ENCODE measurements at places on chromosomes 12 and 14.
A peak's percentile ranks its signal among the peaks of the same experiment; 100 is the strongest.

DNA sequence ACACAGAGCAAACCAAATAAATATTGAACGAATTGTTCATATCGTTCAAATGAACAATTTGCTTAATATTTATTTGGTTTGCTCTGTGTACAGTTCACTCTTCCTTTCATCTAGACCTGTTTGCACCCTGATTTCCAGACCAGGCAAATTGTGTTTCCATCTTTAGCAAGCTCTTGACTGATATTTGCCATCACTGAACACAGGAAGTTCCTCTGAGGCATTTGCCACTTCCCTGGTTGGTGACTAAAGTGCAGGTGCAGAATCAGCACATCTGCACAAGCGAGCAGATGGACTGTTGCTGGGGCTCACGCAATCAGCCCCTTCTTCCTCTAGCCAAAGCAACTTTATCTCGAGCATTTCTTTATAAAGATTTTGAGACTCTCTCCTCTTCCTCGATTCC lies 112.9 kb downstream of the DAAM1 start:
- DNase-seq, result no peak

DNA sequence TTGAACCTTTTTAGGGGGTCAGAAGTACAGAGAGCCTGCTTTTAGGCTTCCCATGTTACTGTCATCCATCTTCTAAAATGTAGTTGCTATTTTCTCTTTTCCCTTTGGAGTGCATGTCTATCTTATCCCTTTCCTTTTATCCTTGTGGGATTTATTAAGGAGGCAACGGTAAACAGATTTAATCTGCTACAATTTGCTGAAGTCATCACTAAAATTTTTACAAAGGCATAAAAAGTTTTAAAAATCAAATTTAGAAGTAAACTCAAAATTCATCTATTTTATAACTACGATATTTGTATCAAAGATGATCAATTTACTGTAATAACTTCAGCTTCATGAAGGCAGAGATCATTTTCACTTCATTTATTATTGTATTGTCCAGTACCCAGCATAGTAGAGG lies 118.7 kb downstream of the RPS6KA5 start:
- no peak for DNase-seq

DNA sequence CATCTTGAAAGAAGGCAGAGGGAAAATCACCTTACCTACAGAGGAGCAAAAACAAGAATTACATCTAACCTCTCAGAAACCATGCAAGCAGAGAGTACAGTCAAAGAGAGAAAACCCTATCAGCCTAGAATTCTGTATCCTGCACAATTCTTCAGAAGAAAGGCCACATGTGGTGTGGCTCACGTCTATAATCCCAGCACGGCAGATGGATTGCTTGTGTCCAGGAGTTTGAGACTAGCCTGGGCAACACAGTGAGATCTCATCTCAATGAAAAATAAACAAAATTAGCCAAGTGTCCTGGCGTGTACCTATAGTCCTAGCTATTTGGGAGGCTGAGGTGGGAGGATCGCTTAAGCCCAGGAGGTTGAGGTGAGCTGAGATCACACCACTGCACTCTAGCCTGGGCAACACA lies 48.2 kb downstream of the ATF7 start:
- no peak for DNase-seq

DNA sequence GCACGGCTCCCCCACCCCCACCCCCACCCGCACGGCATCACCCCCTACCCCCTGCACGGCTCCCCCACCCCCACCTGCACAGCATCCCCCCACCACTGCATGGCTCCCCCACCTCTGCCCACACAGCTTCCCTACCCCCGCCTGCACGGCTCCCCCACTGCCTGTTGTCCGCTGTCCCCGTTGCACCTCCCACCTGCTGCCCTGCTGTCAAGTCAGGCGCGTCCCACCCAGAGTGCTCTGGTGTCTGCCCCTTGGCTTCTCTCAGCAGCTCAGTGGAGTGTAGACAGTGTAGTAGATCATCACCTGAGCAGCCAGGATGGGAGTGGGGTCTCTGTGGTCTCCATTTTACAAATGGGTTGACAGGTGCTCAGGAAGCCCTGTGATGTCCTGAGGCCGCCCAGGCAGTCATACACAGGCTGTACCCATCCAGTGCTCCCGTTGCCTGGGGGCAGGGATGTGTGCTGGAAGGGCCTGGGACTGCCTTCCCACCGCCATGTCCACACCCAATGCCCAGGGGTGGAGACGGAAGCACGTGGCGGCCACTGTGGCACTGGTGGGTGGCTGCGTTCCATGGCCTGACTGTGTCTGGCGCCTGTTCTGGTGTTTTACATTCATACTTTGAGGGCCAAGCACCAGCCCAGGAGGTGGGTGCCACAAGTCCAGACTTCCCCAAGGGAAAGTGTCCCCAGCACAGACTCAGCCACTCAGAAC lies 32.5 kb downstream of the PACS2 start:
- DNase-seq, result no peak

GRCh38 chr14:87952307-87953094 lies 40.5 kb downstream of the GALC start:
- no peak for DNase-seq

GRCh38 chr12:49983892-49984291 lies 11.1 kb downstream of the AQP6 start:
- no peak for DNase-seq

GRCh38 chr14:88303041-88303440 lies 20.0 kb downstream of the KCNK10 start:
- no peak for DNase-seq

- DNase-seq, result no peak
These were observed 231.7 kb downstream of the KCNC2 start for GRCh38 chr12:74977832-74978481.

DNA sequence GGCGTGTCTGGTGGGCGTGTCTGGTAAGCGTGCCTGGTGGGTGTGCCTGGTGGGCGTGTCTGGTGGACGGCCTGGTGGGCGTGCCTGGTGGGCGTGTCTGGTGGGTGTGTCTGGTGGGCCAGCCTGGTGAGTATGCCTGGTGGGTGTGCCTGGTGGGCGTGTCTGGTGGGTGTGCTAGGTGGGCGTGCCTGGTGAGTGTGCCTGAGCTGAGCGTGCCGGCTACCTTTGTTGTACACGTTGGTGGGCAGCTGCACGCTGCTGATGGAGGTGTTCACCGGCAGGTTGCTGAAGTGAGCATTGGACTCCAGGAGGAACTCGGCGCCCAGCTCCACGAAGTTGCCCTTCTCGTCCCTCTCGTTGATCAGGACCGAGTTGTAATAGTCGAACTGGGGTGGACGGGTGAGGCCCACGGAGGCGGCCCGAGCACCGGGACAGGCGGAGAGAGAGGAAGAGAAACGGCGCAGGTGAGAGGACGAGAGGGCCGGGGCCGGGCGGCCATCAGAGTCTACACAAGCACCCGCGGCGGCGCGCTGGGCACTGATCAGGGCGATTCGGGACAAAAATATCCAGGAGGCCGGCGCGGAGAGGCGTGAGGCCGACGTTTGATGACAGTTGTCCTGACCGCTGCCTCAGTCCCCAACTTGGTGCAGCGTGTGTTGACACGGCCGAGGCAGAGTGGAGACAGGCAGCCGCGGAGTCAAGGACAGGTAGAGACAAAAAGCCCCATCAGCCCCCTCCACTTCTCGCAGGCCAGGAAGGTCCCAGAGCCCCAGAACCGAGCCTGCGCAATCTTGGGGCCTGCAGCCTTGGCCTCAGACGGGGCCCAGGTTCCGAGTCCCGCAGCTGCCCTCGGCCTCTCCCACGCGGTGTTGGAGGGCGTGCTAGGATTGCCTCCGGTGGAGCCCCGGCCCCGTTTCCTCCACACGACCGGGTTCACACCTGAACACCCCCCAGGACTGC lies 10.5 kb downstream of the CACNA2D4 start:
- no peak for DNase-seq

- DNase-seq, result no peak
These were observed 121.5 kb downstream of the ADGRD1 start for GRCh38 chr12:131075194-131075593.

- no peak for DNase-seq
These were observed 122.9 kb downstream of the TSPAN9 start for GRCh38 chr12:3200032-3200617.

DNA sequence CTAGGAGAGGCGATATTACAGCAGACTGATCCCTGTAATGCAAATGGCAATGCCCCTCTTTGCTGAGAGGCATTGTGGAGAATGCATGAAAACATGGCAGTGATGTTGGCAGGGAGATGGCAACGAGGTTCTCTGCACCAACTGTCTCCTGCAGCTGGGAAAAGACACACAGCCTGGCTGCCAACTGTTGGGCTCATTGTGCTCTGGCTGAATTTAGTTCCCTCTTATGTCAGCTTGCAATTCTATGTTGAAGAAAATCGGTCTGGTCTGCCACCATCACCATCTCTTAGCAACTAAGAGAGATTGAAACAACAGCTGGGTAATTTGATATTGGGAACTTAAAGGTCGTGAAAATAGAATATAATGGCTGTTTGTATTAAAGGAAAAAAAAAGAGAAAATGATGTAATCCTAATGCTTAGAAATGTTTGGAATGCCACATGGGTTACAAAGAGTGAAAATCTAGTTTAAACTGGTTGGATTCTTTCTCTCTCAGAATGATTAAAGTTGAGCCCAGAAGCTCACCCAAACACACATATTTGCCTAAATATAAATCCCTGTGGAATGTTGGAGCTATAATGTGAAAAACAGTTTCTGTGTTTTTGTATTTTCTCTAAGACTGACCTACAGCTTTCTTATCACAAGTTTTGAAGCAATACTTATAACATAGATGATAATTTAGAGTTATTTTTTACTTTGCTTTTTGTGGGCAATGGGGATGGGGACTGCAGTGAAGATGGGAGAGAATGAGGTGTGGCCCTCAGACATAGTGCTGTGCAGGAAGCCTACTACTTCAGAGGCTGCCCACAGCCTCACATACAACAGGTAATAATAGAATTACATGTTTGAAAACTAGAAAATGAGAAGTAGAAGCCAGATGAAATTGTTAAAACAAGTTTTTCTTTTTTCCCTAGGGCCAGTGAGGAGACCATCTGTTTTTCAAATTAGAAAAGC lies 143.7 kb downstream of the AKAP6 start:
- no peak for DNase-seq

DNA sequence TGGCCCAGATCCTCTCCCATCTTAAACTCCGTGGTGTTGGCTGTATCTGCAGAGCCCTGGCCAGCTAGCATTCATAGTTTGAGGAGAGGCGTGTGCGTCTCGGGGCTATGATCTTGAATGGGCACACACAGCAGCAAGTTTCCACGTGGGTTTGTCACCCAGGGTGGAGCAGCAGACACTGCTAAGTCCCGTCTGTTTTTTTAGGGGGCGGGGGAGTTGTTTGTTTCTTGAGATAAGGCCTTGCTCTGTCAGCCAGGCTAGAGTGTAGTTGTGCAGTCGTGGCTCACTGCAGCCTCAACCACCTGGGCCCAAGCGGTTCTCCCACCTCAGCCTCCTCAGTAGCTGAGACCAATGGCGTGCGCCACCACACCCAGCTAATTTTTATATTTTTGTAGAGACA lies 20.1 kb upstream of the TEX22 start:
- DNase-seq, result no peak

DNA sequence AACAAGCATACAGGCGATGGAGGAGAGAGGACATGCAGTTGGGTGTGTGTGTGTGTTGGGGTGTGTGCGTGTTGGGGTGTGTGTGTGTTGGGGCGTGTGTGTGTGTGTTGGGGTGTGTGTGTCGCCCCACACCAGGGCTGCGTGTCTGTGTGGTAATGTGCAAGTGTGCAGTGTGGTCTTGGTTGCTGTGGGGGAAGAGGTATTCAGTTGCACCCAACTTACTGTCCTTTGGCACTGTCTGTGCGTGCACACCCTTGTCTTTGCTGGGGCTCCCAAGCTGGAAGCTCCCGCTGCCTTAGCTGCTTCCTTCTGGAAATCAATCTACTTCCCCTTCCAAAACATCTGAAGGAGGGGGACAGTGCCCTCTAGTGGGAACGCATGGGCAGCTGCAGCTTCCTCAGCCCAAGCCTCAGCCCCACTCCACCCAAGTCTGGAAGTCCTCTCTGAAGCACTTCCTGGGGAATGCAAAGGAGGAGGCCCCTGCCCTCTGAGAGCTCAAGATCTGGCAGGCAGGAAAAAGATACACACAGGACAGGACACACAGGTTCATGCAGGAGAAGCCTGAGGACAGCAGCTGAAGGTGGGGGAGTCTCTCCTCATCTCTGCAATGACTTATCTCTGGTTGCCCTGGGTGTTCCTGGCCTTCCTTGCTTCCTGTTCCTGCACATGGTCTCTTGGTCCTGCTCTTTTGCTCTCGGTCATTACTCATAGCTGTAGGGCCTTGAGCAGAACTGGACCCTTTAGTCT lies 13.1 kb downstream of the ASIC1 start:
- peak; percentile 75 for DNase-seq

All from cerebellar nuclear complex (tissue), 1 donor.